ENCODE measurements at places on chromosomes 2 and 18.

DNA sequence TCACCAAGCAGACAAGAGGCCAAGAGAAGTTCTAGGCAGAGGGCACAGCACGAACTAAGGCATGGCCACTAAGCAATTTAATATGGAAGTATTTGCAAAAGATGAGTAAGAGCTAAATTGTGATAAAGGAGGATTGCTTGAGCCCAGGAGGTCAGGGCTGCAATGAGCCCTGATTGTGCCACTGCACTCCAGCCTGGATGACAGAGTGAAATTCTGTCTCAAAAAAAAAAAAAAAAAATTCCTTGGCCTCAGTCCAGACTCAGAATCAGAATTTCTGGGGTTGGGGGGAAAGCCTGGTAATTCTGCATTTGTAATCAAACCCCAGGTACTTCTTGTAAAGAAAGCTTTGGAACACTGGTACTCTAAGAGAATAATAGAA is 46.8 kb upstream of the RTN4 start:
- DNase-seq: no peak

DNA sequence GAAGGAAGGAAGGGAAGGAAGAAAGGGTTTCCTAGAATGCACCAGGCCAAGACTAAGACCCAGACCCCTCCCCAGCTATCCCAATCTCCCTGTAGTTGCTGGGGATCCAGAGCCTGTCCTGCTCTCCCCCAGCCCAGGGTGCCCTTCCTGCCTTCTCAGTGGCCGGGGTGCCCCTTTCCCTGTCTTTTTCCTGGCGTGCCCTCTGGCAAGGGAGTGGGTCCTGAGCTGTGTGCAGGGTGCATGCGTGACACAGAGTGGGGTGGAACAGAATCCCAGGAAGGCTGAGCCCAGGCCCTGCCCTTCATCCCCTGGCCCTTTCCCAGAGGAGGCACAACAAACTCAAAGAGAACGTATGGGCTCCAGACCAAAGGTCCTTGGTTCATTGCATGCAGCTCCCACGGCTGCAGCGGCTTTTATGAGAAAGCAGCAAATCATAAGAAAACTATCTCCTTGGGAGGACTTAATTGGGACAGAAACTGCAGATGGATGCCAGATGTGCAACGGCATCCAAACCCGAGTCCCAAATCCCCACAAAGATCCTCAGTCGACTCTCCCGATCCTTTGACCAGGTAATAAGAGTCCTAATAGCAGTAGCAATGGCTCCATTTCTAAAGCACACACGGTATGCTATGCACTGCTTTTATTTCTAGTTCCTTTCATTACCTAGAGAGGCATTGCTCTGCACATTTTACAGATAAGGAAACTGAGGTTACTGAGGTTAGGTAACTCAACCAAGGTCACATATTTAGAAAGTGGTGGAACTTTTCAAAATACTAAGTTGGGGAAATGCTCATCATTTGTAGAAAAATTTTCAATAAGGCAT is 12.7 kb upstream of the ARID5A start:
- DNase-seq: no peak

DNA sequence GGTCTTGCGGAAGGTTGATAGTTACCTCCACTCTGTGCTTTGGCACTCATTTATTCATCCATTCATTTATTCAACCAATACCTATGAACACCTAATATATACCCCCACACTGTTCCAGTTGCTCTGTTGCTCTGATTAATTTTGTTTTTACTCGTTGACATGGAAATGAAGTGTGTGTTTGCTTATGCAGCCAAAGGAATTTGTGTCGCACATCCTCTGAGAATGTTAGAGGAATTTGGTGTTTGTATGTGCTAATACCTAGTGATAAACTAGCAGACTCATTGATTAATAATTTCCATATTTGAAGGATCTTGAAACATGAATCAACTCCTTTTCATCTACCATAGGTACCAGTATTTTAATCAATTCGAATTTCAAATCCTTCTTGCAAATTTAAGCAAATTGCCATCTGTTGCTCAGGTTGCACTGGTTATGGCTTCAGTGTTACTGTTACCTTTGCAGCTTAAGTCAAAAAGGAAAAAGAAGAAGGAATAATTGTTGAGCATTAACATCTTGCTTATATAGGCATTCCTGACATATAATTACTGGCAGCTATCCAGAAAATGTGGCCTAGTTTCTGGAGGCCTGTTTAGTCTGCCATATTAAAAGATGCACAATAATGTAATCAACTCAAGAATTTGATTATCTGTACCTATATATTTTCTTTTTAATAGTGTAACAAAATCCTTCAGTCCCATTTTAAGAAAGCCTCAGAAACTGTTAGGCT is 25.7 kb upstream of the CRIM1 start:
- DNase-seq: no peak

DNA sequence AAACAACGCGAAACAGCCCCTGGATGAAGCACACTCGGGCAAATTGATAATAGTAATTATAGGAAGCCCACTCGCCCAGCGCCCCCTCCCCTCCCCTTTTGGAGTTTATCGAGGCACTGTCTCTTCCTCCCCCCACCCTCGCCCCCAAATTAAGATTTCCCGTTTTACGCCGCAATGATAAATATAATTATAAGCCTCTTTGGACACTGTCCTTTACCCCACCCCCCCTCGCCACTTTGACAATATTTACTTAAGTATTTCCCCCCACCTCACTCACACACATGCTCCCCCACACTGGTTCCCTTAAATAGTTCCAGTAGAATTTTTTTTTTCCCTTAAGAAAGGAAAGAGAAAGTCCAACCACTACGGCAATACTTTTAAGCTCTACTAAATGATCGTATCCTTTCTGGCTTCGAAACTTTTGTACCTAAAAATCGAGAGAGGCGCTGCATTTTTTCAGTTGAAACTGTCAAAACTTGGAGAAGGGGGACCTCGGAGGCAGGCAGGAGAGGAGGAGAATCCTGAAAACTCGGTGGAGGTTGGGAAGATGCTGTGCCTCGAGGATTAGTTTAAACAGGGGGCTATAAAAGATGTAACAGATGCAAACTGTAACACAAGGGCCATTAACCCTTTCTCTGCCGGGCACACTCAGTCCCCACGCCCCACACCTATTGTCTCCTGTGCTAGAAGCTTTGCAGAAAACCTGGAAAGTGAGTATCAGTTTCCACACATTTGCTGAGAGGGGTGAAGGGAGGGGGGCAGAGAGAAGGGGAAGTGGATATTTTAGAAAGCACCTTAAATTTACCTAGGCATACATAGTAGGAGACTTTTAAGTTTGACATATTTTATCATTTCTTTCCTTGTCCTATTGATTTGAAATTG is 1.8 kb downstream of the ZEB2 start:
- DNase-seq: no peak

GRCh38 chr2:71277536-71278103 is 50.7 kb upstream of the PAIP2B start:
- peak; percentile 8 for DNase-seq

- DNase-seq: peak; percentile 89
These were observed 15.8 kb upstream of the ZAP70 start for GRCh38 chr2:97697252-97698235.

- no peak for DNase-seq
These were observed 1074.4 kb upstream of the GYPC start for GRCh38 chr2:125581557-125581956.

DNA sequence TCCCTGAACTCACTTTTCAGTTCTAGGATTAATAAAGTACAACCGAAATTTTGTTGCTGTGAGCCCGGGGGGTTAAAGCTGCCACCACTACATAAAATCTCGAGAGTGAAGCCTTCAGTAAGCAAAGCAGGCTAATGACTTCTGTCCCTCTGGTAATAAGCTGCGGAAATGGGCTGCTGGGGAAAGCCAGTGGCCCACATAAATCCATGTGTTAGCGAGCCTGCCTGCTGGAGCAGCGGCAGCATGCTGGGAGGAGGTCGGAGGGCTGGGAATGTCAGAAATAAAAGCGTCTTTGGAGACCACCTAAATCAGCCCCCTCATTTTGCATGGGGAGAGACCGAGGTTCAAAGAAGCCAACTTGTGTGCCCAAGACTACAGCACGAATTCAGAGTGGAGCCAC is 371.7 kb downstream of the TNS1 start:
- DNase-seq: no peak

- DNase-seq: no peak
These were observed 43.4 kb downstream of the CCDC102B start for GRCh38 chr18:68841301-68841700.

- DNase-seq: no peak
These were observed 6.9 kb downstream of the APOB start for GRCh38 chr2:21036708-21037670.

DNA sequence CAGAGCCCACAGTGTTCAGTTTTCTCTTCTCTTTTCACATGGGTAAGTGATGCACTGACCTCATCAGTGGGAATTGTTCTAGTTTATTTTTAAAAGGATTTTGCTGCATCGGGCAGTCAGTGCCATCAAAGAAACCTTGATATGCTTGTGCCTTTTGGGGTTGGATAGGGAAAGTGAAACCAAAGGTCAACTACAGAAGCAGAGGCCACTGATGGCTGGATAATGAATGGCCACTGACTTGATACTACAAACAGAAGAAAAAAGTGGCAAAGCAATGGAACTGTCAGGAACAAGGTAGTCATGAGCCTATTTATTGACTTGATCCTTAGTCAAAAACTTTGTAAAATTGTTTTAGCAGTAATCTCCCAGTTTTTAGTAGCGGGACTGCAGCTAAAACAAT is 636.3 kb upstream of the ZEB2 start:
- no peak for DNase-seq

GRCh38 chr2:362924-363323 is 75.0 kb upstream of the ALKAL2 start:
- no peak for DNase-seq

DNA sequence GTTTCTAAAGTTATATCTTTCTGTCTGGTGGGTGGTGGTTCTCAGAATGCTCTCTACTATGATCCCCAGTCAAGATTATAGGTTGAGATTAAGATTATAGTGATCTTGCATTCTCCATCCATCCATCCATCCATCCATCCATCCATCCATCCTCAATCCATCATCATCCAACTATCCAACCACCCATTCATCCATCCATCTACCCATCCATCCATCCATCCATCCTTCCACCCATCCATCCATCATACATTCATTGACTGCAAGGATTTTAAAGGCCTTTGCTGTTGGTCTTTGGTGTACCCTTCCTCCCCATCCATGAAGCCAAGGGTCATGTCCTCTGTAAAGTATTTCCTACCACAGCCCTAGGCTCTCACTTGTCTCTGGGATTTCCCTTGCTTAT is 13.1 kb downstream of the GLI2 start:
- DNase-seq: no peak

- no peak for DNase-seq
These were observed 81.4 kb downstream of the LYPD1 start for GRCh38 chr2:132588576-132588975.

DNA sequence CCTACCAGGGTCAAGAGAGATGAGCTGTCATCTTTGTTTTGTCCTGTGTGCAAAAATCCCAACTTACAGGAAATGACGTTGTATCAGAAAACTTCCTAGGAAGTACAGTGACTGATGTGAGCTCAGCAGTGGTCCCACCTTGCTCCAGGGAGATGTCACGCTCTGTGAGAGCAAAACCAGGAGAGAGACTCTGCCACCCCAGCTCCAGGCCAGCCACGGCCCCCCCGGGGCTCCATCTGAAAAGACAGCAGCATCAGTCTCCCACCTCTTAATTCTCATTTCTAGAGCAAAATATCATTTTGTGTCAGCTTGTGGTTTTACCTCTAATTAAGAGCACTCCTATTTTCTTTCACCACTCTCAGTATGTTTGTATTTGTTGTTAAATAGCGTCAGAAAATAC is 57.5 kb downstream of the MYL12B start:
- DNase-seq: no peak

DNA sequence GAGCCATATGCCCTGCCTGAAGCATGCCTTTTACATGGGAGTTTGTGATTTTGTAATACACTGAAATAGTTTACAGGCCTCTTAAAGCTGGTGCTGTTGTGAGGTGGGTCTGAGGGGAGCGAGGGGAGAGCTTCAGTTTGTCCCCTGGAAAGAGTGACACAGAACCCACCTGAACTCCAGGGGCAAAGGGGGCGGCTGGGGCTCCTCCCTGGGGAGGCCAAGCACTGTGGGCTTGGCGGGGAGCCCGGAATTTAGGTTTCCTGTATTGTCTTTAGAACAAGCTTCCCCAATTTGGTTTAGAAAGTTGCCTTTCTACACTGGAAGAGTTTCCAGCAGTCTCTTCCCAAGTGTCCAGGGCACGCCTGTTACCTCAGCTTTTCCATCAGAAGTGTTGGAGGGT is 75.7 kb downstream of the VAPA start:
- DNase-seq: no peak

- no peak for DNase-seq
These were observed 22.9 kb upstream of the RPL37A start for GRCh38 chr2:216475767-216476166.

GRCh38 chr2:148924514-148925178 is 49.6 kb downstream of the KIF5C start:
- no peak for DNase-seq

- no peak for DNase-seq
These were observed 259.1 kb downstream of the GALNT13 start for GRCh38 chr2:154130821-154131220.

- no peak for DNase-seq
These were observed 298.6 kb downstream of the AGPS start for GRCh38 chr2:177691177-177691576.

GRCh38 chr2:3282056-3282998 is 95.3 kb downstream of the EIPR1 start:
- DNase-seq: no peak

DNA sequence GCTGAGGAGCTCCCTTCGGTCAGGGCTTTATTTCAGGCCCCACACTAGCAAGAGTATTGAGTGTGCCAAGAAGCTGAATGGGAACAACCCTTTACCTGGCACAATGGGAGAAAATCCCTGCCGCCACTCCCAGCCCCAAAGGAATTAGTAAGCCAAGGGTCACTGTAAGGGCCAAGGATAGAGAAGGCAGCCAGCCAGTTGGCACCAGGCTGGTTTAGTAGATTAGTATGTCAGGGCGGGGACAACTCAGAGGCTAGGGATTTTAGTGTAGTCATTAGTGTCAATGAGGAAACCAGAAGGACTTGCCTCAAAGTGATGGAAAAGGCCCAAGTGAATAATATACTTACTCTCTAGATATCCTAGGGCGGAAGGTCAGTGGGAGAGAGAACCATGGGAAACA is 34.9 kb upstream of the CYP26B1 start:
- DNase-seq: no peak

DNA sequence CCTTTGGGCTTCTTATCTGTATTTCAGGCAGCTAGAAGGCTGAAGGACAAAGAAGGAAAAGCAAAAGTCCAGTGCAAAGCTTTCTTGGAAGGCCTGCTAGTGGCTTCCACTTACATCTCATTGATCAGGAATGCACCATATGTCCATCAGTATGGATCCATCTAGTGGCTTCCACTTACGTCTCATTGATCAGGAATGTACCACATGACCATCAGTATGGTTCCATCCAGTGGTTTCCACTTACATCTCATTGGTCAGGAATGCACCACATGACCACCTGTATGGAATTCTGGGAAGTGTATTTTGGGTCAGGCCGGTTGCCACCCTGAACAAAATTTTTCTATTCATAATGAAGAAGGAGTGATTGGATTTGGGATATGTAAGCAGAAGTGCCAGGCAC is 70.6 kb downstream of the LYPD6 start:
- DNase-seq: no peak

All from stimulated activated CD4-positive, alpha-beta T cell treated with anti-CD3 and anti-CD28 coated beads, Interleukin-4, amount 100 ng/mL, for 48 hours (primary cell).